ENCODE measurements at places on chromosomes 6 and 20.

GRCh38 chr6:137488150-137489045 is 5.8 kb downstream of the OLIG3 start:
- no peak for DNase-seq

DNA sequence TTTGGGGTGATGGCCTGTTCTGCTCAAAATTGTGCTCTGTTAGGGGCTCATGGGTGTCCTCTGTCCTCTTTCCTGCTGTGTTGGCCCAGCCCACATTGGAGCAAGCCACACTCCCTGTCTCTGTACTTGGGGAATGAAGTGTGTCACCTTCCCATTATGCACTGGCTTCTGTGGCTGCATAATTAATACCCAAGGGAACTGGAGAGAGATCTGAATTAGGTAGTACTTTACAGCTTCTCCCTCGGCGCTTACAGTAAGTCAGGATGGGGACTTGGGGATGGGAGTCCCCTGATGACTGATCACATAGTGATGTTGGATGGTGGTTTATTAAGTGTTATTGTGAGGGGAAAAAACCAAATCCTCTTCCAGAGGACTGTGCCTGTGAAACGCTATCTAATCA is 116.6 kb downstream of the FOXO3 start:
- DNase-seq: peak; percentile 35

GRCh38 chr6:146917182-146917581 is 287.0 kb upstream of the STXBP5 start:
- DNase-seq: no peak

GRCh38 chr6:27163834-27164233 is 83.7 kb upstream of the PRSS16 start:
- no peak for DNase-seq
